ENCODE measurements at places on chromosomes 16 and 17.

DNA sequence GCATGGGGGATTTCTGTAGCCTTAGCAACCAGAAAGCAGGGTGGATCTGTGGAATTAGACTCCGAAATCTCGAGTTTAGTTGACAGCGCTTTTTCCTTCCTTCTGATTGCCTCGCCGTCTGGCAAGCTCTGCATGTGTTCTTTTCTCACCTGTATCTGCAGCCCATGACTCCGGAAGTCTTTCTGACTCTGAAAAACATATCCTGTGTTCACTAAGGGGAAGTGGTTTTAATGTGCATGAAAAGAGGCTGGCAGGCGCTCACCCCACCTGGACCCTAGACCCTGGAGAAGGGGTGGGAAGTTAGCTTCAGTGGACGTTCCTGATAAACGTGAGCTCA lies 158.5 kb downstream of the RPTOR start:
- DNase-seq: no peak

- DNase-seq: no peak
These were observed 412.1 kb downstream of the CA10 start for GRCh38 chr17:51746421-51746820.

DNA sequence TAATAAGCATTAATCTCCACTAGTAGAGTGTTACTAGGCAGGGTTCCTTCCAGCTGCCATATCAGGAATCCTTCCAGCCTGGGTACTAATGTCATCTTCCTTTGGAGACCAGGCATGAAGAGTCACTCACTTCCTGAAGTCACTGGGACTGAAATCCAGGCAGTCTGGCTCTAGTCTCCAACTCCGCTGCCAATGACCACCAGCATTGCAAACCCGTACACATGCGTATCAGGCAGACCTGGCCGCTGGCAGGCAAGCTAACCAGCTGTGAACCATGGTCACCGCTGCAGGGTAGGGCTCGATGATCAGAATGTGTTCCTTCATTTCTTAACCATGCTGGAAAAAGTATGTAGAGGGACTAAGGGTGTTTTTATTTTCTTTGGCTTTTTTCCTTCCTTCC lies 255.5 kb downstream of the CDH13 start:
- no peak for DNase-seq

DNA sequence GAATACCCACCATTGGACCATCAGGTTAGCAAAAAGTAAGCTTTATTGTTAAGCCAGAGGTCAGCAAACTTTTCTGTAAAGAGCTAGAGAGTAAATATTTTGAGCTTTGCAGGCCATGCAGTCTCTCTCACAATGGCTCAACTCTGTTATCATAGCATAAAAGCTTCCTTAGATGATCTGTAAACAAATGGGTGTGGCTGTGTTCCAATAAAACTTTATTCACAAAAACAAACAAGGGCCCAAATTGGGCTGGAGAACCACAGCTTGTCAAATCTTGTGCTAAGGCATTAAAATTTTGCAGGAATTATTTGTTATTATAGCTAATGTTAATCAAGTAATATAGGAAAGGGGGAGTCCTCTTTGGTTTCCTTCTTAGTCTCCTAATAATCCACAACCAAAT lies 153.6 kb downstream of the GRIN2A start:
- DNase-seq: no peak

DNA sequence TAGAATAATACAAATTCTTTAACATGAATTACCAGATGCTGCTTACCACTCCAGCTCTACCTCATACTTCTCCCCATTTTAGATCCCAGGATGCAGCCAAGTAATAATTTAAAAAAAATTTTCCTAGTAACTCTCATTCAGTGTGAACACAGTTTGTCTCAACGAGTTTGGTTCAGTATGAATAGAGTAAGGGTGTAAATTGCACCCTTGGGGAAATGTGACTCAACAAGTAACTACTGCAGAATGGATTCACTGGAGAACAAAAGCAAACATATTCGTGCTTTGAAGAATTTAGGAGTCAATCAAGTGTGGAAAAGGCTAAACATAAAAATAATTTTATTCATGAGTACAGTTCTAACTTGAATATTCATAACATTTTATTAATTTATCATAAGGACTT lies 23.0 kb downstream of the KCNJ16 start:
- DNase-seq: no peak

GRCh38 chr17:34725008-34725407 lies 145.6 kb downstream of the TMEM132E start:
- no peak for DNase-seq

DNA sequence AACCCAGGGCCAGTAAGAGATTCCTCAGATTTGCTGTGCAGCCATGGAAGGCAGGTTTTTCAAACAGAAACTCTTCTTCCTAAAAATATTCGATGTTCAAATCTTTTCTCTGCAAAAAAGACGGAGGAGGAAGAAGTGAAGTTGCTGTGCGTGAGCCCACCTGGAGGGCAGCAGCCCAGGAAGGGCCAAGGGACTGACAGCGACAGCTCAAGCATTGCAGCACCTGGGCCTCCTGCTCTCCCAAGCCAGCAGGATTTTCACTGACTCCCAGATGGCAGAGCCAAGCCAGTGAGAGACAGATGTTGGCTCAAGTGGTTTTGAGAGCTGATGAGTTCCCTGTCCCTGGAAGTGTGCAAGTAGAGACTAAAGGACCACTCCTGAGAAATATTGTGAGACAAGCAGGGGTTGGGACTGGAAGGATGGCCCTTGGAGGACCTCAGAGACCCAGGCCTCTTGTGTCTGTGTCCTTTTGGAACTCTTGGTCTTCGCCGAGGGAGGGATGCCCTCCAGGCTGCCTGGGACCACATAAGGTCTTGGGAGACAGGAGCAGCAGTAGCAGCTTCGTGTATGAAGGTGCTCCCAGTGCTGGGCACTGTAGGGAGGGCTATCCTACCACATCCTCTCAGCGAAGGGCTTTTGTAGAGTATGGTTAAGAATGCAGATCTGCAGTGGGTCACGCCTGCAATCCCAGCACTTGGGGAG lies 29.3 kb upstream of the TNFRSF13B start:
- DNase-seq: no peak

DNA sequence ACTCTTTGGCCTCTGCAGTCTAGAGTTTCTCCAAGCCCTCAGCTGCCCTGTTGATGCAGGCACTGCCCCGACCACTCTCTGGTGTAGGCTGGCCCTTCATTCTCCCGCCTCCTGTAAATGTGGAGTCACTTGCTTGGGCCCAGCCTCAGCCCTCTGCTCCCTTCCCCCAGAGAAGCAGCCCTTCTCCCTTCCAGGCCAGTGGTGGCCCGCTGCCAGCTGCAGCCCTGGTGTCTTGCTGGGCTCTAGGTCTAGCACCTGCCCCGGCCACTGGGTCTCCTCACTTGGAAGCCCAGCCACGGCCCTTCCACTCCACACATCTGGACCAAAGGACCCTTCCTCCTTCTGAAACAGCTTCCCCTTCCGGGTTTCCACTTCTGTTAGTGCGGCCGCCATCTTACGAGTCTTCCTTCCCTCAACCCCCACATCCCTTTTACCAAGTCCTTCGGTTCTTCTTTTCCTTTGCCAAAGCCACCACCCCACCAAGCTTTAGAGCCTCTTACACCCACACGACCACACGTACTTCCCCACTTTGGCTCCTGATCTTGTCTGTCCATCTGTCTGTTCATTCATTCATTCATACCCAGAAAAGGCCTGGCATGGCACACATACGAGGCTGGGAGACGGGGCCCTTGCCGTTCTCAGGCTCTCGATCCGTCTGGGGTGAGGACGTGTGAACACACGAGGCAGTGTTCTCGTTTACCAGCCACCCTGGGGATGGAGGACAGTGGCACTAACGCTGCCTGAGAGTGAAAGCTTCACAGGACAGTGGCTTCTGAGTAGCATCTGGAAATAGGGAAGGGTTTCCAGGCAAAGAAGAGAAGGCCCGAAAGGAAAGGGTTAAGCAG lies 68.0 kb downstream of the ABR start:
- no peak for DNase-seq

DNA sequence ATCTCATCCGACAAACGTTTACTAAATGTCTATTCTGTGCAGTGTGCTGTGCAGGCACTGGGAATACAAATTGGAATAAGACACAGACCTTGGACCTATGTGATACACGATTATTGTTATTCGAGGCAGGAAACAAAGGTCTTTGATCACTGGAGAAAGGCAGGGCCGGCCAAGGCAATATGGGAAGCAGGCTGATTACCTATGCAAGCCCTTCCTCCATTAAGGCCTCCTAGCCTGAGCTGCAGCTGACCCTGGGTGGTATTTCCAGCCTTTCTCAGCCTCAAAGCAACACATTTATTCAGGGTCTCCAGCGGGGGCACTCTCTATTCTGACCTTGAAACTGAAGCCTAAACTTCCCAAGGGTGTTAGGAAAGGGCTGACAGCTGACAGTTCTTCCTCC lies 13.4 kb downstream of the ST6GALNAC1 start:
- no peak for DNase-seq

- DNase-seq: no peak
These were observed 70.4 kb downstream of the ZDHHC7 start for GRCh38 chr16:84940670-84941551.

DNA sequence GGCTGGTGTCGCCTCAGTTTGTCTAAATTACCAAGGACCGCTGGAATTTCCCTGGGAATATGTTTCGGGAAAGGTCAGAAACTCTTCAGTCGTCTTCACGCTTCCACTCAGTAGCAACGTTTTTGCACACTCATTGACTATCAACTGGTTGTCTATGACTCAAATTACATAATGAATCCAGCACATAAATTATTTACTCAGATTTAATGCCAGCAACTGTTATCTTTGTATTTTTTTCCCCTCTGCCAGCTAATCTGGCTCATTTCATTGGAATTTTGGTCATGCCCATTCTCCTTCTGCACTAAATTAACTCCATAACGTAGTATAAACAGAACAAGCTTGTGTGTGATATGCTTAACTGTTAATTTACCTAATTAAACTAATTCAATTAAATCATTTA lies 372.7 kb upstream of the ZFHX3 start:
- no peak for DNase-seq

DNA sequence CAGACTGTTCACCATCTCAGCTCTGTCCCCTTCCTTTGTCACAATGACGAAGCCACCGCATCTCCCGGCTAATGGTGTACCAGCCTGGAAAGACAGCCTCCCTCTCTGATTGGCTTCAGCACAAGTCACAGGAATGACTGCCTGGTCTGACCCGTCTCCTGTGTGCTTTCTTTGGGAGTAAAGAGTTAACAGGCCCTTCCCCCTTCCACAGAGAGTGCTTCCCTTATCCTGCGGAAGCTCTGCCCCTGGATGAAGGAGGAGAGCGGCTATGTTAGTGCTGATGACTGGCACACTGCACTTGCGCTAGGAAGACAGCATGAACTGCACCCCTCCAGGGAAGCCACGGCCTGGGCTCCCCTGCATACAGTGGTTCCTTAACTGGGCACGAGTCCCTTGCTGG lies 11.3 kb downstream of the USB1 start:
- no peak for DNase-seq

DNA sequence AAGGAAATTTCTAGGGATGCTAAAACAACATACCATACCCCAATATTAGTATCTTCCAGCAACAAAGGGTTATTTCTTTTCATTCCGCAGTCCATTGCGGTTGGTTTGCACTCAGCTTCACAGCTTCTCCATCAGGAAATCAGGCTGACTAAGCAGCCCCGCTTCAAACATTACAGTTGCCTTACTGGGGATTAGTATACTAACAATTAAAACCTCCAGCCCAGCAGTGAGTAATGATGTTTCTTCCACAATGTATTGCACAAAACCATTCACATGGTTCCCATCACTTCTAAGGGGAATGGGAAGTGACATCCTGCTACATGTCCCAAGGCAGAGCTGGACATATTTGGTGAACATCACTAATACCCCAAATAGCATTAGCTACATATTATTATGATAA lies 1384.9 kb downstream of the CDH8 start:
- DNase-seq: no peak

GRCh38 chr16:89612415-89613166 lies 851 bp upstream of the DPEP1 start:
- DNase-seq: no peak

DNA sequence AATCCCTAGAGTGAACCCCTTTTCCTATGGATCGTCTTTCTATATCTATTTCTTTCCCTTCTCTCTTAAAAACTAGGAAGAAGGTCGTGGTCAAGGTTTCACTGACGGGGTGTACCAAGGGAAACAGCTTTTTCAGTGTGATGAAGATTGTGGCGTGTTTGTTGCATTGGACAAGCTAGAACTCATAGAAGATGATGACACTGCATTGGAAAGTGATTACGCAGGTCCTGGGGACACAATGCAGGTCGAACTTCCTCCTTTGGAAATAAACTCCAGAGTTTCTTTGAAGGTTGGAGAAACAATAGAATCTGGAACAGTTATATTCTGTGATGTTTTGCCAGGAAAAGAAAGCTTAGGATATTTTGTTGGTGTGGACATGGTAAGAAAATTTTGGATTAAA lies 9.6 kb downstream of the CYLD start:
- no peak for DNase-seq

DNA sequence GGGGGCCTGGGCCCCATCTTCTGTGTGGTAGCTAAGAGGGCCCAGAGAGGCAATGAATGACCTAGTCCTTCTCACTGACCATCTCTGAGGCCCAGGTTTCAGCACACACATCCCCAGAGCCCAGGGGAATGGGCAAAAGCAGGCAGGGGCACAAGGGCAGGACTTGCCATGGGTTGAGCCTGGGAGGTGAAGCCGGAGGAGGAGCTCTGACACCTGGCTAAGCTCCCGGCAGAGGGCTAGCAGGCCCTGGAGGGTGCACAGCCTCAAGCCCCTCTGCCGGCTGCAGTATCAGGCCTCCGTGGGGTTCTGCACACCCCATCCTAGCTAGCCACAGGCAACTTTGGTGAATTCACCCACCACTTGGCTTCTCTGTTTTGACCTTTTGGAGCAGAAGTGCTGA lies 5.3 kb downstream of the SRCIN1 start:
- no peak for DNase-seq

- no peak for DNase-seq
These were observed 1.6 kb upstream of the SPATA32 start for GRCh38 chr17:45263477-45263860.

GRCh38 chr17:39946551-39947330 lies 16.1 kb upstream of the GSDMA start:
- DNase-seq: no peak

DNA sequence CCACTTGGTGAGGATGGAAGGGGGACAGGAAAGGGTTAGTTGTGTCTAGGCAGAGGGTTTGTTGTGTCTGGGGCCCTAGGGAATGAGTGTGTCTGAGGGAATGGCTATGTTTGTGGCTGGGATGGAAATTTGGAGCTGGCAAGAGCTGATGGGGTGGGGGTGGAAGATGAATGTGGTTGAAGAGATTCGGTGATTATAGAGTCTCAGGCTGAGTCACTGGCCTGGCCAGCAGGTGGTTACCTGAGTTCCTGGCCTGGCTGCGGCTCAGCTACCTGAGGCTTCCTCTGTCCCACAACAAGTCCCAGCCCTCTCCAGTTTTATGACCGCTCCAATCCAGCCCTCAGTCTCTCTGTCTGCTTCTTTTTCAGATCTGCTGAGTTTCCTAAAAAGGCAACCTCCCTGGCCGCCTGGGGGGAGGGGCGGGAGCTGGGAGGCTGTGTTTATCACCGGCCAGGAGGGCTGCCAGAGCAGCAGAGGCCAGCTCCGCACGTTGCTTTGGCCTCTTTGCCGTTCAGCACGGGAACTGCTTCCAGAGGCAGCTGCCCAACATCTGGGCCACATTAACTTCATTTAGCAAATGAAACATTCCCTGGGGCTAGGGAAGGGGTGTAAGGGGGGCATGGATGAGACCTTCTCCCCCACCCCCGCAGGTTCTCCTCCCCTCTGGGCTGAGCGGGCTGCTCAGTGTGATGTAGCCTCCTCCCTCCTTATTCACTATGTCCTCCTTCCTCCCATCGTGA lies 21.8 kb downstream of the ITGB3 start:
- no peak for DNase-seq

All from stimulated activated CD8-positive, alpha-beta memory T cell treated with anti-CD3 and anti-CD28 coated beads, Interleukin-2, amount 100 ng/mL, for 1 hour (primary cell).